ENCODE measurements at places on chromosomes 5 and 9. TPM values are rescaled to one million over a fixed set of nuclear protein-coding genes. Genes with fewer than 3 reads are reported as not detected.

The GDF9 gene
- total RNA-seq, result 0.26 TPM

The PCA3 gene
- not detected for total RNA-seq

The FXN gene
- 32.0 TPM for total RNA-seq

The FAM81B gene
- total RNA-seq, result not detected

The MYO10 gene
- total RNA-seq, result 0.30 TPM

The ENTREP1 gene
- total RNA-seq, result not detected

The NOXA1 gene
- 0.76 TPM for total RNA-seq

The ARL14EPL gene
- not detected for total RNA-seq

The CSF1R gene
- not detected for total RNA-seq

DNA sequence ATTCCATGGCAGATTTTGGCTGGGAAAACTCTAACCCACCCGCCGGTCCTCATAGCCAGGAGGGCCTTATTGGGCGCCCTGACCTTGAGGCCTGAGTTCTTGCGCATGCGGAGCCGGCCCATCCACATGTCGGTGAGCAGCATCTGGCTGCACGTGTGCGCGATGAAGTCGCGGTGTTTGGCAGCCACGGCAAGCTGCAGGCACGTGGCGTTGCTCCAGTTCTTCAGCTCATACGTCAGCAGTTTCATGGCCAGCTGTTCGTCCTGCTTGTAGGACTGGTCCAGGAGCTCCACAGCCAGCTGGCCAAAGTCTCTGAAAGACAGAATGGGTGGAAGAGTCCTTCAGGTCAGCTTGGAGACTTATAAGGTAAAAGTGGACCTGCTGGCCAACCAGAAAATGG is 204.3 kb upstream of the KLF9 start:
- H3K4me1 ChIP-seq, result no peaks in the 10 kb centered on the region
- H3K4me3 ChIP-seq, result no peak overlapping the region
- no peak overlapping the region for H3K27ac ChIP-seq
- no peaks in the 10 kb centered on the region for H3K36me3 ChIP-seq
- no peaks in the 10 kb centered on the region for H3K27me3 ChIP-seq
- no peak for DNase-seq

DNA sequence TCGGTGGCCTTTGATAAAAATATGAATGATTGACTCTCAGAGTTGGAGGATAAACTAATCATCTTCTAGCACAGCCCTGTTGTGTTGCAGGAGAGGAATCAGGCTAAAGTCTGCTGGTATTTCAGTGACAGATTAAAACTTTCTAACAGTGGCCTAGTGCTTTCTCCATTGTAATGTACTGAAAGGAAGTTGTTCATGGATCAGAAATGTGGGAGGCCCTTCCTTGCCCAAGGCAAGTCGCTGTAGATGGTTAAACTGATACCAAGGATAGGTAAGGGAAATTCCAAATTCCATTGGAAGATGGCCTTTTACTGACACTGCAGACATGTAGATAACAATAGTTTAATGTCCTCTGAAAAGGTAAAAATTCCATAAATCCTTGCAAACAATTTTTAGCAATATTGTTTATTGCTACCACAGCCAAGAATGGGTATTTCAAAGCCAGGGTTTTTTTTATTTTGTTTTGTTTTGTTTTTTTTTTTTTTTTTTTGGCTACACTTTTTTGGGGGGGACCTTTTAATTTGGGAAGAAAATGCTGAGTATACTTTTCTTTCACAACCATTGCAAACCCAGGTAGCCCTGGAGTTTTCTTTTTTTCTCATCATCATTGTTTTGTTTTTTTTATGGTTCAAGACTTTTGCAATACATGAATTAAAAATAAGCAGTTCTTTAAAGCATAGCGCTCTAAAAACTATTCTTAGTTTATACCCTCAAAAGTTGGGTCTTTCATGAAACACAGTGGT is 35.5 kb downstream of the WDR36 start:
- H3K4me3 ChIP-seq, result no peak overlapping the region
- peaks cover 28% of the 10 kb centered on the region for H3K36me3 ChIP-seq
- DNase-seq, result no peak
- peaks cover 15% of the 10 kb centered on the region for H3K4me1 ChIP-seq

- no peaks in the 10 kb centered on the region for H3K36me3 ChIP-seq
- peak; percentile 23 for DNase-seq
- H3K4me3 ChIP-seq, result no peak overlapping the region
These were observed 3.6 kb downstream of the TMC1 start for GRCh38 chr9:72524820-72525540.

- H3K27ac ChIP-seq, result no peak overlapping the region
- H3K36me3 ChIP-seq, result no peaks in the 10 kb centered on the region
These were observed 184.2 kb downstream of the DMAC1 start for GRCh38 chr9:7615344-7615743.

GRCh38 chr5:130110328-130110727 is 206.1 kb downstream of the CHSY3 start:
- no peak overlapping the region for H3K4me3 ChIP-seq
- no peaks in the 10 kb centered on the region for H3K27me3 ChIP-seq
- no peaks in the 10 kb centered on the region for H3K36me3 ChIP-seq
- no peak overlapping the region for H3K27ac ChIP-seq

GRCh38 chr9:114072184-114073140 is 5.6 kb downstream of the AMBP start:
- no peak overlapping the region for H3K27ac ChIP-seq
- peaks cover 17% of the 10 kb centered on the region for H3K27me3 ChIP-seq
- no peak overlapping the region for H3K4me3 ChIP-seq
- H3K36me3 ChIP-seq, result no peaks in the 10 kb centered on the region
- no peaks in the 10 kb centered on the region for H3K4me1 ChIP-seq

DNA sequence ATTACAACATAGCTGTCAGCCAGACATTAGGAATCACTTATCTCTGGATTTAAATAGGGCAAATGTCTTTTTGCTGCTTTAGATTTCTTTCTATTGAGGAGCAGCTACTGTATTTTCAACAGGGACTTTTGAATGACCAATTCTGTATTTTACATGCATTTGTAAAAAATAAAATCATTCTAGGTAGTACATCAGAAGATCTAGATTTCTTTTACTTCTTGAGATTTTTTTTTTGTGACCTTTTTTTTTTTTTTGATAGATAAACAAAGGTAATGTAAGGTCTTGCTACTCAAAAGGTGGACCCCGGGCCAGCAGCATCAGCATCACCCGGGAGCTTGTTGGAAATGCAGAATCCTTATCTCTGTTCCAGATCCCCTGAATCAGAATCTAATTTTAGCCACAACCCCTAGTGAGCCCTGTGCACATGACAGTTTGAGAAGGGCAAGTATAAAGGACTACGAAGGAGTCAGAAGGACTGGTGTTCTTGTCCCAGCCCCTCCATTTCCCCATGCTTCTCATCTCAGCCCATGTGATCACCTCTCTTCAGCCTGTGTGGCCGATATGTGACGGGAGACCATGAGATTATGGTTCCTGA is 37.7 kb upstream of the CKMT2 start:
- no peak overlapping the region for H3K27ac ChIP-seq
- H3K27me3 ChIP-seq, result no peaks in the 10 kb centered on the region
- no peak overlapping the region for H3K4me3 ChIP-seq

GRCh38 chr9:36575411-36575882 is 2.8 kb downstream of the MELK start:
- no peak overlapping the region for H3K27ac ChIP-seq

DNA sequence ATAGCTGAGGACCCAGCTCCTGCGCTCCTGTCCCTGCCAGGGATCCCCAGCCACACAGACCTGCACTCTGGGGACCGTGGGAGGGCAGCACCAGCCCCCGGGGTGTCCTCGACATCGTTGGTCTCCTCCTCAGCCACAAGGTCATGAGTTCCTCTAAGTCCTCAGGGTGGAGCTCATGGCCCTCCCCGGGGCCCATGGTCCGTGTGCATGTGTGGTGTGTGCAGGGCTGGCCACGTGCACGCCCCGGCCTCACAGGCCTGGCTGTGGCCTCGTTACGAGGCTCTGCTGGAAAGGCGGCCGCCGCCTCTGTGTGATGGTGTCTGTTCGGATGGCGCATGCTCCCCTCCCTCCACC is 16.1 kb upstream of the AJM1 start:
- no peak overlapping the region for H3K27ac ChIP-seq
- H3K27me3 ChIP-seq, result no peaks in the 10 kb centered on the region
- peaks cover 2% of the 10 kb centered on the region for H3K36me3 ChIP-seq

DNA sequence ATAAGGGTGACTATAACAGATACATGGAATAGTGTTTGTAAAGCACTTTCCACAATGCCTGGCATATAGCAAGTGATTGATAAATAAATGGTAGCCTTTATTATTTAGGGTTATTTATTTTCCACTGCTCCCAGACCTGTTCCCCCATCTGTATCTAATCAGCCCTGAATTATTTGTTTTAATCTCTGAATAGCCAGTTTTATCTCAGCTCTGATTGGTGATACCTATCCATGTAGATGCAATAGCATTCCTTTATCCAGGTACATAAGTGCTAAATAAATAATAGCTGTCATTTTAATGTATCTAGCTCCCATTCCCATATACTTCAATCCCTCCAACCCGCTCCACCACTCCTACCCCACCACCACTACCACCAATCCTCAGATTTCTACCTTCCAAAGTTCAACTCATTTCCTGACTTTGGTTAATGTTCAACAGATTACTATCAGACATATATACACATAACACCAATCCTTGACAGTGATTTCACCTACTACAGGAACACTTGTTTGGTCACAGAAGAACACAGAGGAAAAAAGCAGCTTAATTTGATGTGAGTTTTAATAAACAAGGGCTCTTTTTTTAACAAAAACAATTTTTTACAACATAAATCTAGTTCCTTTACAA is 14.0 kb downstream of the PRKAA1 start:
- H3K4me1 ChIP-seq, result peaks cover 46% of the 10 kb centered on the region
- no peak overlapping the region for H3K4me3 ChIP-seq
- H3K27ac ChIP-seq, result no peak overlapping the region
- no peaks in the 10 kb centered on the region for H3K27me3 ChIP-seq

- no peak overlapping the region for H3K4me3 ChIP-seq
- no peak overlapping the region for H3K27ac ChIP-seq
- no peaks in the 10 kb centered on the region for H3K36me3 ChIP-seq
- H3K4me1 ChIP-seq, result no peaks in the 10 kb centered on the region
- no peak for DNase-seq
- peaks cover 3% of the 10 kb centered on the region for H3K27me3 ChIP-seq
These were observed 161.1 kb upstream of the EFNA5 start for GRCh38 chr5:107831612-107832395.

DNA sequence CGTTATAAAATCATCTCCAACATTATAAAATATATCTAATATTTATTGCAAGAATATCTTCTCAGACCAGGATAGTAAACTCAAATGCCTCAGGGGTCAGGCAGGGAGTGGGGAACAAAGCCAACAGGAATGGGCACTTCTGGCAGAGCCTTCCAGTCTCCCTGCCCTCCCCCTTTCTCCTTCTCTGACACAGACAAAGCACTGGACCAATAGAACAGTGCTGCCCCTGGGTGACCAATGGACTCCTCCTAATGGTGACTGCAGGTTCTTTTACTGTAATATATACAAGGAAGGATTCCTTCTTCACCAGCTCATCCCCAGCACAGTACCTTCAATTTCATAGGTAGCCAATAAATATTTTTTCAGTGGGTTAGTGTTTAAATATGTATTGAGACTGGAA is 31.1 kb upstream of the MAMDC2 start:
- no peak overlapping the region for H3K4me3 ChIP-seq
- DNase-seq, result no peak
- H3K36me3 ChIP-seq, result no peaks in the 10 kb centered on the region
- H3K27me3 ChIP-seq, result peaks cover 6% of the 10 kb centered on the region

GRCh38 chr9:136654820-136655535 is 7.7 kb upstream of the EGFL7 start:
- no peaks in the 10 kb centered on the region for H3K36me3 ChIP-seq
- DNase-seq, result no peak
- H3K27me3 ChIP-seq, result peaks cover 56% of the 10 kb centered on the region
- H3K4me1 ChIP-seq, result peaks cover 9% of the 10 kb centered on the region
- H3K4me3 ChIP-seq, result no peak overlapping the region
- H3K27ac ChIP-seq, result no peak overlapping the region

DNA sequence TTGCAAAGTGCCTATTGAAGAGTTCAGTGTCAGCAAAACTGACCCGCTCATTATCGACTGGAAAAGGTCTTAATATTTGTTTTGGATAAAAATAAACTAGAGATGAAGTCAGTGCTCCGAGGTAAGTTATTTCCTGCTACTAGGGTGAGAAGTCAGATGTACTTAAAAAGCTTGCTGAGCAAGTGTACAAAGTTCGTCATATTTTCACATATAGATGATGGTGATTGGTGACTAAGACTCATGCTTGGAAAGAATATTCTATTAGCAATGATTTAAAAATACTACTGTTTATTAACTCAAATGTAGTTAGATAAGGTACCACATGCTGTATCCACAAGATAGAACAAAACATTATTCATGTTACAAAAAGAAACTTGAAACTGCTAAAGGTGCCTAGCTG is 643.7 kb downstream of the GABRG2 start:
- no peaks in the 10 kb centered on the region for H3K4me1 ChIP-seq
- DNase-seq, result no peak
- no peak overlapping the region for H3K27ac ChIP-seq
- no peaks in the 10 kb centered on the region for H3K27me3 ChIP-seq
- H3K36me3 ChIP-seq, result no peaks in the 10 kb centered on the region

DNA sequence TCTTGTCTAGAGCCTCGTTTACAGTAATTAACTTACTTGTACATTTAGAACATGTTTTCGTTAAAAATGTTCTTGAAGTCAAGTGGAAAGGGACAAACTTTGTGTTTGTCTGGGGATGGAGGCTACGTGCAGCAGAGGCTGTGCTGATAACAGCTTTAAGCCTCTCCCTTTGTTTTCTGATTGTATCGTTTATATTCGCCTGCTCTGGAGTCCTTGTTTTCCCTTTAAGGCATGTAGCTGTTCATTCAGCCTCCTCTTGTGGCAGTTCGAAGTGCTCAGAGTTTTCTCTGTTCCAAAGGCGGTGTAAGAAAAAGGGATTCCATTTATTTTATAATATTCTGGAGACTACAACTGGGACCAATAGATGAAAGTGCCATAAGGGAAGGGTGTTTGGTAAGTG is 1.9 kb downstream of the SLC36A1 start:
- H3K4me1 ChIP-seq, result peaks cover 24% of the 10 kb centered on the region
- H3K36me3 ChIP-seq, result no peaks in the 10 kb centered on the region
- H3K4me3 ChIP-seq, result peak overlapping the region; percentile 90
- peaks cover 13% of the 10 kb centered on the region for H3K27me3 ChIP-seq
- no peak for DNase-seq

DNA sequence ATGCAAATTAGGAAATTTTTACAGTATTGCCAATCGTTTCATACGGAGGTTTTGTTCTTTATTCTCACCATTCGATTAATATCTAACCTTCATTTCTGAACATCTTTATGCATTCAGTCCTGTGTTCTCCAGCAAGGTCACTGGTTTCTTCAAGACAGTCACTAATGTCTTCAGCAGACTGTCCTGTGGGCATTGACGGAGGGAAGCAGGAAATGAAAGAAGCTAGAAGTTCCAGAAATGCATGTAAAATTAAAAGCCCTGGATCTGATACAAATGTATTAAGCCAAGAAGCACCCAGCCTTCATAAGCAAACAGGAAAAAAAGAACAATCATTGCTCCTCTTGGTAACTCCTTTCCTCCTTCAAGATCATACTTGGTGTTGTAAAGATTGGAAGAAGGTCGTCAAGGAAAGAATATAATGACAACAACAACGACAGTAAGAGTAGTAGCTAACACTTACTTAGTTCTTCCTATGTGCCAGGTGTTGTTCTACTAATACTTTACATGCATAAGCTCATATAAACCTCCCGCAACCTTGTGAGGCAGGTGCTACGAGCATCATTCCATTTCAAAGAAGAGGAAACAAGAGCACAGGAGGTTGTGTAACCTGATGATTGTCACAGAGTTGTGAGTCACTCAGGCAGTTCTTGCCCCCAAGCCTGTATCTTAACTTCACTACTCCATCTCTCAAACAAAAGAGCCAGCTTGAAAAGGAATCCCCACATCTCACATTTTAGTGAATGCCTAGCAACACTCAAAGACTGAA is 59.9 kb upstream of the CER1 start:
- H3K27me3 ChIP-seq, result peaks cover 10% of the 10 kb centered on the region
- H3K4me1 ChIP-seq, result no peaks in the 10 kb centered on the region
- H3K4me3 ChIP-seq, result no peak overlapping the region
- no peaks in the 10 kb centered on the region for H3K36me3 ChIP-seq

Data from activated naive CD8-positive, alpha-beta T cell treated with anti-CD3 and anti-CD28 coated beads for 36 hours (primary cell).